Activated CD8-positive, alpha-beta memory T cell treated with anti-CD3 and anti-CD28 coated beads for 1 hour (primary cell): ENCODE measurements at places on chromosomes 3 and 15.

- DNase-seq, result no peak
Measured at GRCh38 chr3:186109897-186110803, 1.3 kb upstream of the ETV5 start.

- no peak for DNase-seq
Measured at GRCh38 chr3:44427683-44428082, 49.8 kb downstream of the ZNF445 start.

DNA sequence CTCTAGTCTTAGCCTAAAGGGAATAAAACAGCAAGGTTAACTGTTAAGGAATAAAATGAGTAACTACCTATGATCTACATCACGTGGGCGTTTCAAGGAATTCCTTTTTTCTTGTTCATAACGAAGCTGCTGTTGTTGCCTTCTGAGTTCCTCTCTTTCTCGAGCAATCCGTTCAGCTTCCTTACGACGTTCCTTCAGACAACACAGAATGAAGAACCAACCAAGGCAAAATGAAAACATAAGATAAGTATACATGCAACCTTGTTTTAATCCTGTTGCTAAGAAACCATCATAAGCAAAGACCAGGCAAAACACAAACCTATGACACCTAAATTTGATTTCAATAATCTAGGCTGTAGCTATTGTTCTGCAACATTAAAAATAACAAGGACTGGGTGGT lies 44.1 kb downstream of the SLTM start:
- no peak for DNase-seq

GRCh38 chr3:193572426-193572908 lies 17.8 kb upstream of the ATP13A4 start:
- DNase-seq, result no peak

DNA sequence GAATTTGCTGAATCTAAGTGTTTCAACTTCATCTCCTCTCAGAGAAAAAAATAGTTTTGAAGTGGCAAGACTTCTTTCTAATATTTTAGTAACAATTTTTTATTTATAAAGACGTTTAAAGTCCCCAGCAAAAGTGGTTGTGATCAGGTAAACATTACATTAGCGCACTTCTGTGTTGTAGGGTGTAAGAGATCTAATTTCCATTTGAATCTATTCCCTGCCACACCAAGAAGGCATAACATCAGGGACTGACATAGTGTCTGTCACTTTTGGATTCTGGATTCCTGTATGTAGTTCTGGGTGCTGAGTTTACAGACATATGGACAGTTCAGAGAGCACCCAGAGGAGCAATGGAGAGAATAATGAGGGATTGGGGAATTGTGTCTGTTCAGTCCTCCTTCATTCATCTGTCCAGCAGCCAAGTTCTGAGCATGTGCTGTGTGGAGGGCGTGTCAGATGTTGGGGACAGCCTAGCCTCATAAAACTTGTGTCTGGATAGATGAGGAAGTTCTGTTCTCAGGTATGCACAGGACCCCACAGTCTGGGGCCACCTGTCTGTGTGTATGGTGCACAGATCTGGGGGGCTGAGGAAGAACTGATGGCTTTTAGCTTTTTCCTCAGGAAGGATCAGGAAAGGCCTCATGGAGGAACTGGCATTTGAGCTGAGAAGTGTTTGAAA lies 65.6 kb downstream of the MAP2K5 start:
- DNase-seq, result no peak

GRCh38 chr3:10041034-10041433 lies 14.8 kb downstream of the FANCD2 start:
- no peak for DNase-seq

- no peak for DNase-seq
Measured at GRCh38 chr3:166367947-166368533, 530.8 kb upstream of the BCHE start.
